Natural killer cell (primary cell): ENCODE measurements at places on chromosomes 2 and 18. TPM values are rescaled to one million over a fixed set of nuclear protein-coding genes. Genes with fewer than 3 reads are reported as not detected.

The NEURL3 gene
- total RNA-seq = not detected

The ERMN gene
- total RNA-seq = 14.4 TPM

The NTSR2 gene
- not detected for total RNA-seq

The EMILIN1 gene
- total RNA-seq = 0.78 TPM

The EFR3B gene
- total RNA-seq = not detected

The MAPK4 gene
- total RNA-seq = not detected

The GRHL1 gene
- total RNA-seq = 3.2 TPM

The MYL12A gene
- total RNA-seq = 652 TPM

The IL36G gene
- total RNA-seq = not detected

The NT5DC4 gene
- not detected for total RNA-seq

The TBR1 gene
- not detected for total RNA-seq

The VWC2L gene
- total RNA-seq = not detected
